Thoracic aorta (tissue), 2 donors: ENCODE measurements at places on chromosomes 7 and 10. TPM values are rescaled to one million over a fixed set of nuclear protein-coding genes. Genes with fewer than 3 reads are reported as not detected.

- DNase-seq = no peak
Observed at GRCh38 chr10:131963811-131964210, 17.9 kb downstream of the BNIP3 start.

GRCh38 chr7:5450549-5451327 is 27.1 kb upstream of the TNRC18 start:
- DNase-seq = no peak

DNA sequence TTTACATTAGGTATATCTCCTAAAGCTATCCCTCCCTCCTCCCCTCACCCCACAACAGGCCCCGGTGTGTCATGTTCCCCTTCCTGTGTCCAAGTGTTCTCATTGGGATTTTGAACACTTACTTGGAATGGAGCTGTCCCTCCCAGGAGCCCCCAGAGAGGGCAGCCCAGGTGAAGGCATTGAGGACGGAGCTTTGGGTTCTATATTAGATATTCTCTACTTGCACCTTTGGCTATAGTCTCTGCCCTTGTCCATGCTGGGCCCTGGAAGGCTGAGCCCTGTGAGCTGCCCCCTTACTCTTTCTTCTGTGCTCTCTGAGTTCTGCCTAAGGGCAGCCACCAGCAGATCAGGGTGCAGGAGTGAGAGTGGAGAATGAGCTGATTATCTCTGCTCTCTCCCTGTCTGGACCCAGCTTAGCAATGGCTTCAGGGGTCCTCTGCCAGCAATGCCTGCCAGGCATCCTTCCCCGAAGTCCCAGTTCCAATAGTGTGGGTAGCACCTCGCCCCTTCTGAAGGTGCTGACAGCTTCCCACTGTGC is 11.2 kb downstream of the ADRA2A start:
- no peak for DNase-seq

DNA sequence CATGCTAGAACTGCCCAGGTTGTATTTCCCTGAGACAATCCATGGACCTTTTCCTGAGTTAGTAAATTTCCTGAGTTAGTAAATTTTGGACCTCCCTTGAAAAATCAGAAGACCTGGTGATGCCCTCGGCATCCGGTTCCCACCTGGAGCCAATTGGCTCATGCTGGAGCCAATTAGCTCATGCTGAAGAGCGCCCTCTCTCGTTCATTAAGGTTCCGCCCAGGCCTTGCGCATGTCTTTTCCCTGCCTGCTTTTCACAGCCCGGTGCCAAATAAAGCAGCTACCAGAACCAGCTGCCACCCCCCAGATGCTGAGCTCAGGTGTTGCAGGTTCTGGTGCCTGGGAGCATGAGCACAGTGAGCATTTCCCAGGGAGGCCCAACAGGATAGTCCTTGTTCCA is 96.2 kb downstream of the APBB1IP start:
- no peak for DNase-seq

Gene PAPOLB
- 1.1 TPM for total RNA-seq

Gene TMEM273
- total RNA-seq = 14.8 TPM
